ENCODE measurements at places on chromosomes 7 and 10. TPM values are rescaled to one million over a fixed set of nuclear protein-coding genes. Genes with fewer than 3 reads are reported as not detected.

GRCh38 chr7:102874966-102875365 lies 37.8 kb upstream of the LRRC17 start:
- no peak for DNase-seq
- H3K27me3 ChIP-seq, result no peaks in the 10 kb centered on the region
- no peaks in the 10 kb centered on the region for H3K36me3 ChIP-seq

PRRT4 gene
- total RNA-seq, result 7.6 TPM

DNA sequence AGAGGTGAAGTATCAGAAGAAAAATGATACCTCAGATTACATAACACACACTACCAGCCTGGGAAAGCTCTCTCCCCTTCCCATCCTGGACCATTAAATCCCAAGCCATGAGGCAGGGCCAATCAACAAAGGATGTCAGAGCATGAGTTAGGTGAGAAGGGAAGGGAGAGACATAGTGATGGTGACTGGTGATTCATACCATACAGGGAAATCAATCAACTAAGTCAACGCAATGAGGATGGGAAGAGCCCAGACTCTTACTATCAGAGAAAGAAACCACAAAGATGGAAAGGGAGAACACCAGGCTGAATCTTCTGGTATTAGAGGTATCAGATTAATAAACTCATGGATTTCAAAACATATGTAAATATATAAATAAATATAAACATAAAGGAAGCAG lies 185.4 kb downstream of the KMT2E start:
- no peak overlapping the region for H3K27ac ChIP-seq
- no peak for DNase-seq
- H3K4me1 ChIP-seq, result no peaks in the 10 kb centered on the region
- H3K4me3 ChIP-seq, result no peak overlapping the region
- H3K27me3 ChIP-seq, result no peaks in the 10 kb centered on the region

DNA sequence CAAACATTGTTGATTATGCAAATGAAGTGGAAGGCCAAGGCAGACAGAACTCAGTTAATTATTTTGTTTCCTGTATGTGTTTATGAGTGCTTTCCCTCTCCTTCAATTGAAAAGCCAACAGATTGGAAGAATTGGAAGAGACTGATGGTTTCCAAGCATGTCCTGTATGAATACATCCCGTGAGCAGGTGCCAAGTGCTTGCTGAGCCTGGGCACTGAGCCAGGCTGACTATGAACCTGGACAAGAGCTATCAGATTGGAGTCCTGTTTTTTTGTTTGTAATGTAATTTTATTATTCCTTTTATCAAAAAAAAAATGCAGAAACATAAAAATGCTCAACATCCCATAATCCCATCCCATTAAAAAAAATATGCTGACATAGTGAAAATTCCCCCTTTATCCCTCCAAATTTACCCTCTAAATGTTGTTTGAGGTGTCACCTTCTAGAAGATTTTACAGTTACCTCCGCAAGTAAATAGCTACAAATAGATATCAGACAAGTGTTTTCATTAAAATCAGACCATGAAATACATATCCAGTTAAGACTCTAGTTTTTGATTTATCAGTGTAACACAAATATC lies 449.5 kb downstream of the GRID1 start:
- no peak overlapping the region for H3K27ac ChIP-seq
- H3K4me1 ChIP-seq, result no peaks in the 10 kb centered on the region
- no peak for DNase-seq
- no peak overlapping the region for H3K4me3 ChIP-seq
- no peaks in the 10 kb centered on the region for H3K36me3 ChIP-seq
